Osteoblast (primary cell): ENCODE measurements at places on chromosomes 4 and X.

DNA sequence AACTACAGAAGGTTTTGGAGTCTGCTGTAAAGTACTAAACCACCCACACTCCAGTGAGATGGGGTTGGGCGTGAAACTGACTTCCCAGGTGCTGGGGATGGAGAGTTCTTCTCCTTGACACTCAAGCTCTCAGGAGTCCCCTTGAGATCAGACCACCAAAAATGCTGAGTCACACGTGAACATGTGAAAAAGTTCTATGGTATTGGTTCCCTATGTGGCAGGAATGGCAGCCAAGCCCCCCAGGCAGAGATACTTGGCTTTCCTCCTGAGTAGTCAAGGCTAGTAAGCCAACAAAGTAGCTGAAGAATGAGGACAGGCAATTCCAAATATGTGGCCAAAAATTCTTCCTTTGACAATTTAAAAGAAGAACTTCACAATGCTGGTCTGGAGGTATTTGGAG, 222.0 kb upstream of the ADAMTS3 start:
- H3K4me3 ChIP-seq = no peak overlapping the region
- no peak for DNase-seq

- H3K36me3 ChIP-seq = no peaks in the 10 kb centered on the region
- no peak overlapping the region for H3K27ac ChIP-seq
Measured at GRCh38 chr4:42420140-42420539, 22.9 kb downstream of the SHISA3 start.

GRCh38 chr4:47674144-47674543, 163.7 kb downstream of the CORIN start:
- H3K4me1 ChIP-seq = no peaks in the 10 kb centered on the region
- H3K27ac ChIP-seq = no peak overlapping the region
- DNase-seq = no peak
- H3K36me3 ChIP-seq = no peaks in the 10 kb centered on the region
- H3K4me3 ChIP-seq = no peak overlapping the region

DNA sequence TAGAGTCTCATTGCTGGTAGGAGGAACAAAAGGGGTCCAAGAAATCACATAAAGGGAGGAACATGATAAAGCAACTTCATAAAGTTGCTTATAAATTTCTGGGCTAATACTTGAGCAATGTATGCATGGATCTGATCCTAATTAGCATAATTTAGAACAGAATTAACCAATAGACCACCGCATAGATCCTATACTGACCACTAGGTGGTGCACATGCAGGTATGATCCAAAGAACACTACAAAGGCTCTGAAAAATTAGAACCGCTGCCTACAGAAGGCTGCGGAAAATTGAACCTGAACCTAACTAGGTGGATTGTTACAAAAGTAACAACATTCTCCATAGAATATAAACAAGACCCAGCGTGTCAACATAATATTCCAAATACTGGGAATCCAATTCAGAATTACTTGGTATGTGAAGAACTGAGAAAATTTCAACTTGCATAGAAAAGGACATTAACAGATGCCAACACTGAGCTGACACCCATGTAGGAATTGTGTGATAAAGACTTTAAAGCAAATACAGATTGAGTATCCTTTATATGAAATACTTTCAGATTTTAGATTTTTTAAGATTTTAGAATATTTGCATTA, 23.3 kb downstream of the BRCC3 start:
- no peaks in the 10 kb centered on the region for H3K4me1 ChIP-seq
- no peak for DNase-seq
- H3K36me3 ChIP-seq = peaks cover 3% of the 10 kb centered on the region
- no peak overlapping the region for H3K27ac ChIP-seq
- no peak overlapping the region for H3K4me3 ChIP-seq
- no peaks in the 10 kb centered on the region for H3K27me3 ChIP-seq
